ENCODE measurements at places on chromosomes 13 and 19. TPM values are rescaled to one million over a fixed set of nuclear protein-coding genes. Genes with fewer than 3 reads are reported as not detected.

The THSD1 gene
- total RNA-seq: 2.8 TPM

The PLK5 gene
- not detected for total RNA-seq

The TBXA2R gene
- total RNA-seq: 0.84 TPM

The ADGRL1 gene
- 18.0 TPM for total RNA-seq

The TNNI3 gene
- total RNA-seq: not detected

The C19orf18 gene
- 0.46 TPM for total RNA-seq

The GAPDHS gene
- total RNA-seq: not detected

The CCDC169 gene
- 0.13 TPM for total RNA-seq

The C19orf33 gene
- 32.8 TPM for total RNA-seq

The ZNF536 gene
- 0.09 TPM for total RNA-seq

The RNF17 gene
- total RNA-seq: not detected

The MCEMP1 gene
- 2.9 TPM for total RNA-seq

The USHBP1 gene
- 3.9 TPM for total RNA-seq

The CYP2S1 gene
- 4.5 TPM for total RNA-seq

The GGACT gene
- 3.2 TPM for total RNA-seq

The FFAR2 gene
- 0.84 TPM for total RNA-seq

The COMP gene
- 1.6 TPM for total RNA-seq

The CFAP97D2 gene
- total RNA-seq: not detected

The TTC9B gene
- total RNA-seq: not detected

The NBEA gene
- total RNA-seq: 10.7 TPM

The ANGPTL8 gene
- 1.2 TPM for total RNA-seq

The NFIC gene
- total RNA-seq: 71.8 TPM

The GPC5 gene
- 1.1 TPM for total RNA-seq

The C19orf81 gene
- not detected for total RNA-seq

The LRP3 gene
- 19.1 TPM for total RNA-seq

The NRTN gene
- total RNA-seq: not detected

The EBI3 gene
- 11.4 TPM for total RNA-seq

The ZNF805 gene
- total RNA-seq: 21.6 TPM

The CGB8 gene
- total RNA-seq: not detected

The RGL3 gene
- 5.9 TPM for total RNA-seq

The CD70 gene
- total RNA-seq: not detected

The GJB2 gene
- total RNA-seq: not detected

The KCNN1 gene
- total RNA-seq: 1.0 TPM

The SELENOV gene
- total RNA-seq: not detected

The SLC7A10 gene
- total RNA-seq: 12.9 TPM

The S1PR4 gene
- total RNA-seq: 8.9 TPM

The CGB7 gene
- total RNA-seq: not detected

The TPRX2 gene
- not detected for total RNA-seq

The PNMA8A gene
- total RNA-seq: 0.79 TPM

The ICAM5 gene
- 0.46 TPM for total RNA-seq

The MAP4K1 gene
- 3.2 TPM for total RNA-seq

The WDR87 gene
- total RNA-seq: not detected

All from omental fat pad (tissue), 4 donors.